ENCODE measurements at places on chromosomes 7 and 10.

- DNase-seq = peak; percentile 89
These were observed 19.4 kb upstream of the PDCD4 start for GRCh38 chr10:110852255-110852896.

DNA sequence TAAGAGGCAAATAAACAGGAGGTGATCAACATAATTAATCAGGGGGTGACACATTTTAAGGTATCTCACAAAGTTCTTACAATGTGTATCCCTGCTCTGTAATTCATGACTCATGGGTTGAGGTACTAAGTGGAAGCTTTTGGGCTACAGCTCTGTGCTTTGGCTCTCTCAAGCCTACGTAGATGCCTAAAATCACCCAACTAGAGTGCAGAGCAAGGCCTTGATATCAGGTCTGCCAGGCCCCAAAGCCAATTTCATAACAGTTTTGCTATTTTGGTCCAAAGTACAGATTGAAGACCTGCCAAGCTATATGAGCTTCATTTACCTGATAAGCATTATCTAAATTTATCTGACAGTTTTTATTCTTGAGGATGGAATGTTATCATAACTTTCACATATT is 175.3 kb upstream of the BET1 start:
- DNase-seq = no peak

- no peak for DNase-seq
These were observed 316.6 kb downstream of the SNX13 start for GRCh38 chr7:17623546-17624185.

- DNase-seq = no peak
These were observed 875.4 kb downstream of the LRMDA start for GRCh38 chr10:76306856-76307255.

DNA sequence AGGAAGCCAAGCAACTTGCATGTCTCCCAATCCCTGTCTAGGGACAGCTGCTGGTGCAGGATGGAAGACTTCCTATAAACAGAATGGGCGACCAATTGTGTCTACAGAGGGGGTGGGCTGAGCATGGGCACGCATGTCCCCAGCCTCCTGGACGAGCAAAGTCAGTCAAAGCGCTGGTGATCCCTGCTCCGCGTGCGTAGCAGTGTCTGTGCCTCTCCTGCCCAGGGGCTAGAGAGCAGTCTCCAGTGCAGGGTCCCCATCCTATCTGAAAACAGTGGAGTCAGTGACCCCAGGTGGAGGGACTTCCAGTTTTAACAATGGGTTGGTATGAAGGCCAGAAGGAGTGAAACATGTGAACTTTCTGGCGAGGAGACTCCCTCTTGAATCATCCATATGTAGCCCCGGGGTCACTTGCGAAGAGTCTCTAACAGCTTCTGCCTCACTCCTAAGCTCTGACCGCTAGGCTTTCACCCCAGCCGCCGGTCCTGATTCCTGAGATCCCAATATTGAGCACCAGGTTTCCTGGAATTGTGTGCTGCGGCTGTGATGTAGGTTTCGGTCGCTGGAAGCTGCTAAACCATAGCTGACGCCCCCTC is 714 bp upstream of the CASP2 start:
- DNase-seq = no peak

- DNase-seq = no peak
These were observed 4.7 kb upstream of the LANCL2 start for GRCh38 chr7:55360486-55360885.

- DNase-seq = no peak
These were observed 150.7 kb upstream of the BET1 start for GRCh38 chr7:94154858-94155257.

DNA sequence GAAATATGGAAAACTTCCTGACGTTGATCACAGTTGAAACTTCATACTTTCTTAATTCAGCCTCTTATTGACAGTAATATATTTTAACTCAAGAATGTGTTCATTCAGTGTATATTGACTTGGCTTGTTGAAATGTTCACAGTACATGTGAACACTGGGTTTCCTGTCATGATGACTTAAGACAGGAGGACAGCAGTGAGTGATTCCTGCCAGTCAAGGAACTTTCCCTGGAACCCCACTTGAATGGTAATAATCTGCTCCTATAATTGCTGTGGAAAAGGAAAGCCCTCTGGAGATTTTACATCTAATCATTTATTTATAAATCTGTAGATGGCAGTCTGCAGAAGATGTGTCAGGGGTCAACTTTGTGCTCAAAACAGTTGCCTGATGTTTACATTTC is 216.5 kb downstream of the MGMT start:
- no peak for DNase-seq

DNA sequence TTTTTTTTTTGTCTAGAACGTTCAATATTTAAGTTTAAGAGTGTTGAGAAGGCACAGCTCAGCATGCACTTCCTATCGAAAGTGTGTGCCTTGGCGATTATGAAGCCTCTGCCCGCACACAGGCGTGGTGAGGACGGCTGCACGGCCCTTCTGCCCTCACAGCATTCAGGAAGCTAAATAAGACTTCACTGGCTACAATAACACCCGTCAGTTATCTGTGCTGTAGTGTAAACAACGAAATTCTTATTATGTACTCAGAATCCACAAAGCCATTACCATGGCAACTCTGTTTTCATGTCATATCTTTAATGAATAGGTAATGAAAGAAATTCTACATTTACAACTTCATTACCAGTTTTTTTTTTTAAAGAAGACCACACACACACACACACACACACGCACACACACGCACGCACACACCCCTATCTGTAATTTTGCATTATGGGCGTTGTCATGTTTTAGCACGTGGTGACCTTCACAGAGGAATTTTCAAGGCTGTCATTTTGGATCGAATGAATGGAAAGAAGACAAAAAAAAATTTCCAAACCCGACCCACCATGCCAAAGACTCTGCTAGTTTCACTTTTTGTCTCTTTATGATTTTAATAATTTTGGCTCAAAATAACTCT is 254.8 kb upstream of the CTBP2 start:
- no peak for DNase-seq
